ENCODE measurements at places on chromosomes 2 and 18. TPM values are rescaled to one million over a fixed set of nuclear protein-coding genes. Genes with fewer than 3 reads are reported as not detected.

- DNase-seq, result no peak
Measured at GRCh38 chr2:224546926-224547325, 38.2 kb downstream of the CUL3 start.

DNA sequence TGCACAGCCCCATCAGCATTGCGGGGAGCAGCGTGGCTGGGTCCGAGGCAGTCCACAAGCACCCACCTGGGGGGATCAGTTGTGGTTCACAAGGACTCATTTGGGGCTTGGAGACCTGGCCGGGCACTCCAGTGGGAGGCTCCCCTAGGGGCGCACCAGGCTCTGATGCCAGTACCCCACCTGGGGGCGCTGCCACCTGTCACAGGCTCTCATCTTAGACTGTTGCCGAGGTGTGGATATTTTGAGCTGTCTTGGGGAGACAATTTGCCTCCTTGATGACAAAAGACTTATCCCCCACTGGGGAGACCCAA, 3.0 kb downstream of the ADRA2B start:
- DNase-seq, result no peak

MARCHF4 gene
- total RNA-seq, result not detected

SIX3 gene
- total RNA-seq, result not detected

AFF3 gene
- total RNA-seq, result 1.6 TPM

GRCh38 chr2:164000176-164000575, 264.4 kb upstream of the FIGN start:
- no peak for DNase-seq

- no peak for DNase-seq
Measured at GRCh38 chr18:25123438-25124232, 228.3 kb downstream of the ZNF521 start.

SATB2 gene
- 5.4 TPM for total RNA-seq

DNA sequence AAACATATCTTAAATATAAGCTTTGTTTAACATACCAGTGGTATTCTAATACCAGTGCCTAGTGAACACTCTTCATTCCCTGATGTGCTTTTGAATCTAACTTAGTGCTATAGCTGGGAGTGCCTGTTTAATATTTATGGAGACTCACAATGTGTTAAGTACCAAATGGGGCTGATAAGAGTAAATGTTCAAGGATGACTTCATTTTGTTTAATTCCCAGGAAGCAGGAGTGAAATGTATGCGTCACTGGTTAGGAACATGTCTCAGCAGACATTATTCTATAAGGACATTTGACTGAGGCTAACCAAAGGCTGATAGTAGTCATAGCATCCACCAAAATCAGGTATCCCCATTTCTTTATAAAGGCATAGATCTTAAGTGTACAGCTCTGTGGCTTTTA, 31.7 kb upstream of the LINC00305 start:
- DNase-seq, result no peak

- DNase-seq, result peak; percentile 30
Measured at GRCh38 chr18:59268721-59269562, 4.3 kb downstream of the RAX start.

EMILIN1 gene
- 0.58 TPM for total RNA-seq

DNA sequence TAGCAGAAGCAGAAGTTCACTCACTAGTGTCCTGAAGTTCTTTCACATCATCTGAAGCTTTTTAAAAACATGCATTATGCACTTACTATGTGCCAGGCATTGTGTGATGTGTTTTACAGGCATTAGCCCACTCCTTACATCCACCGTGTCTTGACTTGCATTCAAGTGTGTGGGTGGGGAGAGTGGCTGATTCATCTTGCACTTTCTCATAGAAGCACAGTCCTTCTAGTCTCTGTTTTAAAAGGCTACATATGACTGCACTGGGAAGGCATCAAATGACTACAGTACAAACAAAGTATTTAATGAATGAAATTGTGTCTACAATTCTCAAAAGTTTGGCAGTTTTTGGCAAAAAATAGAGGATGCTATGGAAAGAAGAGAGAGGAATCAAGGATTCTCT, 21.6 kb upstream of the DSC3 start:
- DNase-seq, result no peak

STK16 gene
- total RNA-seq, result 60.8 TPM

All from Caki2 (cell line).